ENCODE measurements at places on chromosomes 11 and 22.

DNA sequence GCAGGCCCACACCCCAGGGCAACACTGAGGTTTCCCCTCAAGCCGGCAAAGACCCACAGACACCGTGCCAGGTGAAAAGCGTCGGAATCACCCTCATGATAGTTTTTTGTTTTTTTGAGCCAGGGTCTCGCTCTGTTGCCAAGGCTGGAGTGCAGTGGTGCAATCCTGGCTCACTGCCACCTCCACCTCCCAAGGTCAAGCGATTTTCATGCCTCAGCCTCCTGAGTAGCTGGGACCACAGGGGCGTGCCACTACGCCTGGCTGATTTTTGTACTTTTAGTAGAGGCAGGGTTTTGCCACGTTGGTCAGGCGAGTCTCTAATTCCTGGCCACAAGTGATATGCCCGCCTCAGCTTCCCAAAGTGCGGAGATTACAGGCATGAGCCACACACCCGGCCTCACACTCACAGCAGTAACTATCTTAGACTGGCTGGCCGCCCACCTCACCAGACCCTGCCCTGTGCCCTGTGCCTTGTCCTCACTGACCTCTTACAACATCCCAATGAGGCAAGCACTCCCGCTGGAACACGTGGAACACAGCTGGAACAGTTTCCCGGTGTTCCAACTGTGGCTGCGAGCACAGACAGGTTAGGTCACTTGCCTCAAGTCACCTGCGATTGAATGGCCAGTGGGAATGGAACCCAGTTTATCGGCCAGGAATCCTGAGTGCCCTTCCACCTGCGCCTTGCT, 21.1 kb downstream of the LRRC10B start:
- no peak for DNase-seq

GRCh38 chr11:117045196-117045595, 53.0 kb downstream of the SIK3 start:
- no peak for DNase-seq

DNA sequence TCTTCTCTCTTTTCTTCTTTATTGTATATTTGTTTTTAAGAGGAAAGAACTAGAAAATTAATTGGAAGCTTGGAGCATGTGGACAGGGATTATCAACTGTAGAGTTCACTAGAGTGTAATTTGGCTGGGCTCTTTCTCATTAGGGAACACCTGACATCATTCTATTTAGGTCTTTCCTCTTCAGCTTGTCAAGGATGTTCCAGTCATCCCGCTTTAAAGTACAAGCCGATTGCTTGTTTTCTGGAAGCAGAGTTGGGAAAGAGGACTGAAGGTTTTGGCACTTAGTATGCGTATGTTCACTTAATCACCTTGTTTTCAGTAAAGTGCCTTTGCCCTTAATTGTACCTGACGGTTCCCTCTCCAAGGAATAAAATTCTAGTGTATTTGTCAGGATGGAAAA, 111.6 kb downstream of the WNT11 start:
- DNase-seq: no peak

DNA sequence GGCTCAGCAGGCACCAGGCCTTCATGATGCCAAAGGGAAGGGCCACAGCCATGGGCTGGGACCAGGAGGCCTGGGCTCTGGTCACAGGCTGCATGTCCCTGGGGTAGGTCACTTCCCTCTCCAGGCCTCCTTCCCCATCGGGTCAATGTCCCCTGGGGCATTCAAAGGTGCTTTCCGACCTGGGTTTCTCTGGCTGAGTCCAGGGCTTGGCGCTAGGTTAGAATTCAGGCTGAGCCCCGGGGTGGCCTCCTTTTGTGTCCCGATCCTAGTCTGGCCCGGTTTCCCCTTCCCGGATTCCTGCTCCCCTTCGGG, 12.2 kb downstream of the MAFF start:
- DNase-seq: no peak

- peak; percentile 74 for DNase-seq
These were observed 33.4 kb downstream of the SERPINH1 start for GRCh38 chr11:75595429-75595828.

GRCh38 chr11:45362636-45363035, 76.5 kb upstream of the SYT13 start:
- DNase-seq: no peak

DNA sequence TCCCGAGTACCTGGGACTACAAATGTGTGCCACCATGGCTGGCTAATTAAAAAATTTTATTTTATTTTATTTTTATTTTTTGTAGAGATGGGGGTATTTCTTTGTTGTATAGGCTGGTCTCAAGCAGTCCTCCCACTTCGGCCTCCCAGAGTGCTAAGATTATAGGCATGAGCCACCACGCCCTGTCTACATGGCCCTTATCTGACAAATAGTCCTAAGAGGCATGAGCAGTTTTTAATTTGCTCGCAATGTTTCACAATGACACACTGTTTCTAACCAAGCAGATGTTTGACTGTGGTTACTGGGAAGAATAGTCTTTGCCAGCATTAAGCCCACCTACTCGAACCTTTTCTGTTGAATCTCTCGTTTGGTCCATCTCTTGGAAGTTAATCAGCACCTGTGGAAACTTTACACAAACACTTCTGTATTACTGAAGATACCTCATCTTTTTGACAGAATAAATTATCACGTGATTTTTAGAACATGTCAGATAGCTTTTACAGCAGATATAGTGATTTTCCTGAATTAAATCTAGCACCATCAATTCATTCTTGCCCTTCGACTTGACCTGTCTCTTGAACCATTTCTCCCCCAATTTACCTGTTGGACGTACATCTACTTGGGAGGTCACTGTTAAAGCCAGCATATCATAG, 71.4 kb downstream of the MTMR3 start:
- DNase-seq: peak; percentile 78

DNA sequence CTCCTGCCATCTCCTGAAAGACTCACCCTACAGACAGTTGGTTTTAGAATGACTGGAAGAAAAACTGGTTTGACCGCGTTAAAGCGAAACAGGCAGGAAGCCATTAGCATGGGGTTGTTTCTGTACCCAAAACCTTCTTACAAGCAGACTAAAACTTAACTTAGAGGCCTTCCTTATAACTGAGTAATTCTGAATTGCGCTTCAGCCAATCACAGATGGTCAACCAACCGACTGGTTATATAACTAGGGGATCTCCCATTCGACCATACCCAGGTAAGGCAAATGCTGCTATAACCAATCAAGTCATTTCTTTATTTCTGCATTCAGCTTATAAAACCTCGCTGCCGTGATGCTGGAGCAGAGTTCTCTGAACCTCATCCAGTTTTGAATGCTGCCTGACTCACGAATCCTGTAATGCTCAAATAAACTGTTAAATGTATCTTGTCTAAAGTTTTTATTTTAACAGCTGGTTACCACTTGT, 87.8 kb upstream of the DRD2 start:
- no peak for DNase-seq

DNA sequence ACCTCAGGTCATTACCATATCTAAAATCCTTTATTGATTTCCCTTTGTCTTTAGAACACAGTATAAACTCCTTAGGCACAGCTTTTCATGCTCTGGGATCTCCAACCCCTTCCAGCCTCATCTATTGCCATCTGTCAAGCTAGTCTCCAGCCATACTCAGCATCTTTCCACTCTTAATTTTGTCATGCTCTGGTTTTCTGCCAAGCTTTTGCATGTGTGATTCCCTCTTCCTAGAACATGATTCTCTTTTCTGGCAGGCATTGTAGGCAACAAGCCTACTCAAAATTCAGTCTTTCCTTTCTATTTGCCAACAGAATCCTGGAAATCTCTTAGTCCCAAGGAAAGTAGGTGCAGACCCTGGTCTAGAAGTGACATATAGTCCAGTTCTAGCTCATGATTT, 35.5 kb upstream of the SLC6A5 start:
- no peak for DNase-seq

- DNase-seq: no peak
These were observed 77.4 kb downstream of the CWC15 start for GRCh38 chr11:94895971-94896370.

DNA sequence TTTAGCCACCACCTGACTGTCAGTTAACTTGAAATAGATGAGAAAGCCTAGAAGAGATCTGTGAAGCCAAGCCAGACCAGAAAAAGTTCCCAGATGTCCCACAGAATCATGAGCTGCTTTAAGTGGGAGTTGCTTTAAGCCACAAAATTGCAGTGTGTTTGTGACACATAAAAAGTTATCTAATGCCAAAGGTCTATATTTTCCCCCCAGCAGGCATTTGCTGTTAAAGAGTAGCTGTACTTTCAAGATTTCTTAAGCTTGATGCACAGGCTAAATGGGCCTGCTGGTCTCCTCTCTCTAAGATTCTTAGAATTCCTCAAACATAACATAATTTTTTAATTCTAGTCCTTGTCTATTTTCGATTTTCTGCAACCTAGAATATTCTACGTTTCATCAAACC, 825.7 kb downstream of the FAM181B start:
- DNase-seq: no peak

GRCh38 chr22:17637490-17638181, 921 bp upstream of the BCL2L13 start:
- DNase-seq: no peak

- no peak for DNase-seq
These were observed 47.1 kb upstream of the WNT11 start for GRCh38 chr11:76253416-76253815.

DNA sequence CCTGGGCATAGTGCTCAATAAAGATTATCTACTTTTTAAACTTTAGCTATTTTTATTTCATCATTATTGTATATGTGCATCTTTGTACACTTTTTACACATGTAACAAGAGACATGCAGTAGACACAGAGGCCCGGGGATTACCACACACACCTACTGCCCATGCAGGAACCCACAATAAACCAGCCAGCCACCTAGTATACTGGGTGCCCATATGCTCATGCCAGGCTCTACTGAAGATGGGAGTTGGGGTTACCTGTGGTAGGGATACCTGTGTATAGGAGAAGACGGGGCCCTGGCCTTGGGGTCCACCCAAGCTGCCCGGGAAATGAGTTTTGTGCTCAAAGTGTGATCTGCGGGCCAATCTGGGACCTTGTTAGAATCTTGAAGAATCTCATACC, 31.2 kb upstream of the P2RY2 start:
- no peak for DNase-seq

DNA sequence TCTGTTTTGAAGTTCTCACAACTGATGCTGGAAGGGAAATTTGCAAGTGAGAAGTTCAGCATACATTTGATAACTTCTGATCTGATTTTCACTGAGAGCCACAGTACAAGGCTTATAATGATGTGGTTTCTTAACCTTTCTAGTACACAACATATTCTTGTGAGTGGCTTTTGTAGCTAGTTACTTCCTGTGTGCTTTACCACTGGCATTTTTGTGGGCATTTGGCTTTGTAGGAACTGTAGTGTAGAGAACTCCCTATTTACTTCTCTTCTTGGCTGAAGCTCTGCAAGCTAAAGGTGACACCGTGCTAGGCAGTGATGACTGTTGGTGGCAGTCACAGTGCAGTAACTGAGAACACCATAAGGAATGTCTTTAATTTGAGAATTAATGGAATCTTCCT, 14.9 kb downstream of the USP47 start:
- peak; percentile 43 for DNase-seq

GRCh38 chr22:17926516-17926915, 97.8 kb downstream of the MICAL3 start:
- no peak for DNase-seq

GRCh38 chr11:129375751-129376657, at the start of gene BARX2:
Gene BARX2, plus strand, starts transcription at chr11:129375848. Its CDS starts 188 bp downstream, at chr11:129376036.
- peak; percentile 70 for DNase-seq

- peak; percentile 97 for DNase-seq
These were observed 616 bp downstream of the PNPLA2 start for GRCh38 chr11:819129-819931.

DNA sequence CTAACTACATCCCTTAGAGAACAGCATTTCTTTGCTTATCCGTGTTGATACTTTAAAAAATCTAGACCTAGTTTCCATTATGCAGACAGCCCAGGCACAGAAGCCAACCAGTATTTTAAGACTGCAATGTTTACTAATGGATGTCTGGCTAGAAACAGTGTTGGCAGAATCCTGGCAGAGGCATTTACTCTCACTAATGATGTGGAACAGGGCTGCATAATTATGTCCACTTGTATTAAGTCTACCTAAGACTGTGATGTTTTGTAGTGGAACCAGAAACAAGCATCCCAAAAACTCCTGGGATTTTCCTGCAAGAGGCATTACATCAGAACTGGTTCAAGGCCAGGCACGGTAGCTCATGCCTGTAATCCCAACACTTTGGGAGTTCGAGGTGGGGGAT, 50.2 kb upstream of the PICALM start:
- DNase-seq: no peak

DNA sequence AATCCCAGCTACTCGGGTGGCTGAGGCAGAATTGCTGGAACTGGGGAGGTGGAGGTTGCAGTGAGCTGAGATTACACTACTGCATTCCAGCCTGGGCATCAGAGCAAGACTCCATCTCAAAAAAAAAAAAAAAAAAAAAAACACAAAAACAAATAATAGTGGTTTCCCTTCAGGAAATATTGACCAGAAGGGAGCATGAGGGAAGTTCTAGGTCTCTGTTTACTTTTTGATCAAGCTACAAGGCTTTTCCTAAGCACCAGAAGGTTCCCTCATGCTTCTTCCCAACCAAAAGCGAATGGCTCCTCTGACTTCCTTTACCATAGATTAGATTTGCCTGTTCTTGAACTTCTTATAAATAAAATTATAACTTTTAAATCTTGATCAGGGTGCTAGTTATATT, 18.3 kb downstream of the MYO18B start:
- no peak for DNase-seq

- peak; percentile 36 for DNase-seq
These were observed 12.7 kb upstream of the CNTF start for GRCh38 chr11:58609723-58610122.

DNA sequence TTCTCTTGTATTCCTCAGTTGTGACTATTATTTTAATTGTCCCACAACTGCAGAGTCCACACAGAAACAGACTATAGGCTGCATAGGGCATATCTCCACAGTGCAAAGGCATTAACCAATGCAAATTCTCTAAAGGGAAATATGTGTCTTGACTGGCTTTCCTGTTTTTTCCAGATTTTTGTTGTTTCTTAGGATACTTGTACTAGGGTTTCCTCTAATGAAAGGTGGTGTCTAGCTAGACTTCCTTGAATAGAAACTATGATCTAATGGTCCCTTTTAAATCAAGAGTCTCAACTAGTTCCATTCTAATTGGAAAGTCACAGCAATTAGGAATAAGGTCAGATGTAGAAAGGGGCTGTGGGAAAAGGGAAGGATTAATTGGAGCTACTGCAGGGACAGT, 37.6 kb downstream of the SLC36A4 start:
- no peak for DNase-seq

DNA sequence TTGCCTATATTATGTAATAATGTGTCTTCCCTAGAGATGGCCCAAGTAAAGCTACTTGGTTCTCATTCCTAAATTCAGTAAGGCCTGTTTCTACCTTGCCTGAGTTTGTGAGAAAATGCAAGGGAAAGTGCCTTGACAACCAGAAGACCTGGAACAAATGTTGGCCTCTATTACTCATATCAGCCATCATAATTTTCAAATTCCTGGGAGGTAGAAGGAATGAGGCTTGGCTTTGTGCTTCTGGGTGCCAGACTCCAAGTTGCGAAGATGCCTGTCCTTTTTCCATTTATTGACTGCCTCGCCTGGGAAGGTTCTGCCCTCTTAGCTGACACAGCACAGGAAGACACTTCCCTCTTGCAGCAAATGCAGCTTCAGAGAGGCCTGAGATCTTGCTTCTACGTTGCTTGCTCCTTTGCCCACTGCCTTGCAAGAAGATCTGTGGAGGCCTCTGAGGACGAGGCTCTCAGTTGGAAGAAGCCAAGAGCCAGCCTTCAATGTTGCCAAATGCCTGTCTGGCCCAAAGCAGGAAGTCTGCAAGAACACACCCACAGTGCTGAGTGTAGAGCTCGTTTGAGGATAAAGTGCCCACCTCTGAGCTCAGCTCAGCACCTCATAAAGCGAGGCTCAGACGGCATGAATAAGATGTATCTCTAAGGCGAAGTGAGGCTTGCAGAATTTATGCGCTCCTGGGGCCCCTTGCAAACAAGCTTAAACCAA, 120.1 kb downstream of the GALNT18 start:
- no peak for DNase-seq
